ENCODE measurements at places on chromosomes 6 and 20. TPM values are rescaled to one million over a fixed set of nuclear protein-coding genes. Genes with fewer than 3 reads are reported as not detected.

Gene DPPA5
- 12.9 TPM for polyA plus RNA-seq

GRCh38 chr6:116267836-116268588 is 11.7 kb downstream of the TSPYL1 start:
- peaks cover 27% of the 10 kb centered on the region for H3K4me1 ChIP-seq
- no peaks in the 10 kb centered on the region for H3K27me3 ChIP-seq
- no peak overlapping the region for H3K4me3 ChIP-seq

- H3K36me3 ChIP-seq = no peaks in the 10 kb centered on the region
- no peak overlapping the region for H3K27ac ChIP-seq
- no peaks in the 10 kb centered on the region for H3K27me3 ChIP-seq
- H3K4me3 ChIP-seq = 0 out of 2 replicates have a peak overlapping the region, but pooled peaks have one; percentile 15
- H3K4me1 ChIP-seq = peaks cover 21% of the 10 kb centered on the region
Observed at GRCh38 chr6:39947611-39948068, 13.4 kb upstream of the MOCS1 start.

Gene EYS
- polyA plus RNA-seq = 0.35 TPM

DNA sequence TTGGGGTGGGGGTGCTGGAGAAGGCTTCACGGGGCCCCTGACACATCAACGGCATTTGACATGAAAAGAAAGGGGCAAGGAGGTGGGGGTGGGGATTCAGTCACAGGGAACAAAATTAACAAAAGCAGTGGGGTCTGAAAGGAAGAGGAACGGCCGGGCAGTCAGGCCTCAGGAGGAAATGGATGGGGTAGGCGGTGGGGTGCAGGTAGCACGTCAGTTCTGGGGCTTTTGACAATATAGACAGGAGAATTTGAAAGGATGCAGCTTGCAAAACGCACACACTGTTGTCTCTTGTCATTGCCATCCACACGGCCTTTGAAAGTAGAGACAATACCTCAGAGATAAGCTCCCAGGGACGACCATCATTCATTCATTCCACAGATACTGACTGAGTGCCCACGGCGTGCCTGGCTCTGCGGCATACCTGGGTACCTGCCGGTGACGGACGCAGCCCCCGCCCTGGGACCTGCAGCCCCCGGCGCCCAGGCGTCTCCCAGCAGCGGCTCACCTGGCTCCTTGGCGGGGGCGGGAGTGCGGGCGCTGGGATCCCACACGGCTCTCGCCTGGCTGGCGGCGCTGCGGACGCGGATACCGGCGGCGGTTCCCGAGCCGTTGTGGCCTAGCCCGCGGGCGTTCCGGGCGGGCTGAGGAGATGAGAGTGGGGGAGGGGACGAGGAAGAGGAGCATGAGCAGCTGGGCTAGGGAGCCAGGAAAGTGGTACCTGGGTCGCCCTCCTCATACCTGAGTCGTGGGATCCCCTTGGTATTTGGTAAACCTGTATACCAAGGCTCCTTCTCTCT is at the start of gene SLC26A8:
TSS of gene SLC26A8 (minus strand) at position 646 of the 800 bp plus-strand sequence. CDS start 4,934 bp downstream, outside the sequence.
- H3K4me3 ChIP-seq = peak within 1 kb of the TSS; percentile 60
- peaks cover 4% of the 10 kb centered on the region for H3K27me3 ChIP-seq
- peaks cover 28% of the 10 kb centered on the region for H3K4me1 ChIP-seq
- H3K36me3 ChIP-seq = no peaks in the 10 kb centered on the region
- DNase-seq = peak; percentile 60
- no peak within 1 kb of the TSS for H3K27ac ChIP-seq

DNA sequence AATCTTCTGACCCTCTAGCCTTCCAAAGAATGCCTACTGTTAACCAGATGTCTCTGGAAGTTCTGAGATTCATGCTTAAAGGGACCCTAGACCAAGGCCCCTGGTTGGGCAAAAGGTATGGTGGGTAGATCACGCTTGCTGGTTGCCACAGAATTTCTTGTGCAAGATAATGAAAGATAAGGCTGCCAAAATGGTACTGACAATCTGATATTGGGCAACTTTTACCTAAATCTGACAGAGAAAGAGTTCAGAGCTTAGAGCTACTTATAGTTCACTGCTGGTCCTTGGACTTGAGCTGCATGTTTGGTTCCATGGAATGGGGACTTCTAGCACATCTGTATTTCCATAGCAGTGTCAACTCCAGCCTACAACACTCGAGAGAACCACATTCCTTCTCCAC is 12.0 kb downstream of the DEFB114 start:
- H3K4me3 ChIP-seq = no peak overlapping the region
- no peaks in the 10 kb centered on the region for H3K4me1 ChIP-seq
- no peaks in the 10 kb centered on the region for H3K36me3 ChIP-seq
- no peak overlapping the region for H3K27ac ChIP-seq
- no peak for DNase-seq
- H3K27me3 ChIP-seq = no peaks in the 10 kb centered on the region

Gene TEAD3
- polyA plus RNA-seq = 15.6 TPM

- no peak overlapping the region for H3K4me3 ChIP-seq
- H3K36me3 ChIP-seq = no peaks in the 10 kb centered on the region
- H3K4me1 ChIP-seq = peaks cover 9% of the 10 kb centered on the region
- no peaks in the 10 kb centered on the region for H3K27me3 ChIP-seq
Observed at GRCh38 chr6:137099689-137100403, 55.1 kb upstream of the IL20RA start.

- H3K36me3 ChIP-seq = no peaks in the 10 kb centered on the region
- peaks cover 42% of the 10 kb centered on the region for H3K4me1 ChIP-seq
- H3K27me3 ChIP-seq = no peaks in the 10 kb centered on the region
- peak overlapping the region; percentile 61 for H3K4me3 ChIP-seq
- peak overlapping the region; percentile 79 for H3K27ac ChIP-seq
Observed at GRCh38 chr20:31603822-31604566, 1.1 kb upstream of the ID1 start.

GRCh38 chr6:129382916-129383315 is 327.1 kb downstream of the ARHGAP18 start:
- no peak overlapping the region for H3K27ac ChIP-seq
- peaks cover 9% of the 10 kb centered on the region for H3K4me1 ChIP-seq
- H3K4me3 ChIP-seq = no peak overlapping the region
- DNase-seq = no peak
- H3K27me3 ChIP-seq = no peaks in the 10 kb centered on the region
- H3K36me3 ChIP-seq = no peaks in the 10 kb centered on the region

DNA sequence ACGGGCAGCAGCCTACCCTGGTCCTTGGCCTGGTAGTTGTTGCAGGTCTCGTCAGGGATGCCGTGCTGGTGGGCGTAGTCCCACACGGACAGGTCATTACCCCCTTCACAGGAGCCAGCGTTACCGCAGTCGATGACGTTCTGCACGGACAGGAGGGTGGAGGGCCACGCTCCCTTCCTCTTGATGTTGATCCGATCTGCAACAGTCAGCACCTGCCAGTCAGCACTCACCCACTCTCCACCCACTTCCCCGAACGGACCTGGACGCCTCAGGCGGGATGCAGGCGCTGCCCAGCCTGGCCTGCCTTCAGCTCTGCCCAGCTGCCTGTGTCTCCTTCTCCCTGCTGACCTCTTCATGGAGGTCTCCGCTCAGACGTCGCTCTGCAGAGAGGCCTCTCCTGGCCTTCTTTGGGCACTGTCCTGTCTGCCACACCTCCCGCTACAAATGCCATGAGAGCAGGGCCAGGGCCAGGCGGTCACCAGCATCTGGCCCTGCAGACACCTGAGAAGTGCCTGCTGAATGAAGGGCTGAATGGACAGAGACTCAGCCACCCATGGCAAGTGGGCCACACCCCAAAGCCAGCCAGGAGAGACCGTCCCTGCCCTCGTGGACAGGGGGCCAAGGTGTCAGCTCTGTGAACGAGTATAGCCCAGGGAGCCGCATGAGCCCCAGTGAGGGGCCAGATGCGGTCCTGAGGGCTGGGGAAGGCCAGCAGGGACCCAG is 5.4 kb downstream of the CTSZ start:
- no peaks in the 10 kb centered on the region for H3K36me3 ChIP-seq
- H3K4me3 ChIP-seq = no peak overlapping the region
- no peaks in the 10 kb centered on the region for H3K27me3 ChIP-seq
- no peak for DNase-seq

Gene LY6G6C
- polyA plus RNA-seq = 0.23 TPM

- peaks cover 3% of the 10 kb centered on the region for H3K4me1 ChIP-seq
- peaks cover 6% of the 10 kb centered on the region for H3K27me3 ChIP-seq
- DNase-seq = no peak
- H3K4me3 ChIP-seq = no peak overlapping the region
- no peaks in the 10 kb centered on the region for H3K36me3 ChIP-seq
Observed at GRCh38 chr6:28956331-28956730, 32.5 kb upstream of the TRIM27 start.

GRCh38 chr20:45857882-45858216 is 435 bp downstream of the ZSWIM3 start:
- peaks cover 37% of the 10 kb centered on the region for H3K4me1 ChIP-seq
- peak overlapping the region; percentile 63 for H3K4me3 ChIP-seq
- 0 out of 2 replicates have a peak, but pooled peaks cover 3% of the 10 kb centered on the region for H3K36me3 ChIP-seq
- DNase-seq = peak; percentile 76

Gene SULF2
- polyA plus RNA-seq = 9.5 TPM

- H3K4me3 ChIP-seq = no peak overlapping the region
- DNase-seq = no peak
- H3K36me3 ChIP-seq = no peaks in the 10 kb centered on the region
- H3K27me3 ChIP-seq = no peaks in the 10 kb centered on the region
- no peak overlapping the region for H3K27ac ChIP-seq
Observed at GRCh38 chr6:73367761-73368355, 1.8 kb downstream of the OOEP start.

Gene IRF4
- 4.1 TPM for polyA plus RNA-seq

Gene PKHD1
- 0.02 TPM for polyA plus RNA-seq

GRCh38 chr20:57987659-57988058 is 240.8 kb downstream of the ANKRD60 start:
- no peak for DNase-seq
- H3K36me3 ChIP-seq = no peaks in the 10 kb centered on the region
- H3K27me3 ChIP-seq = no peaks in the 10 kb centered on the region
- no peak overlapping the region for H3K27ac ChIP-seq

DNA sequence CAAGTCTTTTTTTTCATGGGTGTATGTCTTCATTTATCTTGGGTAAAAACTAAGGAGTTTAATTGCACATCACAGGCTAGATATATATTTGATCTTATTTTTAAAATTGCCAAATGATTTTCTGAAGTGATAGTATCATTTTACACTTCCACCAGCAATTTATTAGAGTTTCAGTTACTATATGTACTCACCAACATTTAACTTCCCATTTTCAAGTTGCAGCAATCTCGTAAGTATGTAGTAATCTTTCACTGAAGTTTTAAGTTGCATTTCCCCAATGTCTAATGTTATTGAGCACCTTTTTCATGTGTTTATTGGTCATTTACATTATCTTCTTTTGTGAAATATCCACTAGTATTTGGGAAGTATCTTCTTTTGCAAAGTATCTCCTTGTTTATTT is 277.4 kb upstream of the CNR1 start:
- H3K36me3 ChIP-seq = no peaks in the 10 kb centered on the region
- H3K27me3 ChIP-seq = no peaks in the 10 kb centered on the region
- no peak overlapping the region for H3K27ac ChIP-seq

DNA sequence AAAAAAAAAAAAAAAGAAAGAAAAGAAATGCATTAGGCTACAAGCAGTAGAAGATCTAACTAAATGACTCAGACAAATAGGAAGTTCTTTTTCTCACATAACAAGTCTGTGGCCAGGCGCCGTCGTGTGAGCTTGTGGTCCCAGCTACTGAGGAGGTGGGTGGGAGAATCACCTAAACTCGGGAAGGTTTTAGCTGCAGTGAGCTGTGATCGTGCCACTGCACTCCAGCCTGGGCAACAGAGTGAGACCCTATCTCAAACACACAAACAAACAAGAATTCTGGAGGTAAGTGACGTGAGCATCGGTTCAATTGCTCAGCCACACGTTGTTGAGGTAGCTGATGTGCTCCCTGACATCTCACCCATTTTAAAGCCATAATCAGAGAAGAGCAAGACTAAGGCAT is 37.9 kb upstream of the SLC23A2 start:
- DNase-seq = no peak
- no peaks in the 10 kb centered on the region for H3K4me1 ChIP-seq
- no peaks in the 10 kb centered on the region for H3K36me3 ChIP-seq
- no peak overlapping the region for H3K27ac ChIP-seq
- H3K4me3 ChIP-seq = no peak overlapping the region
- no peaks in the 10 kb centered on the region for H3K27me3 ChIP-seq

- peaks cover 2% of the 10 kb centered on the region for H3K4me1 ChIP-seq
- DNase-seq = no peak
- no peaks in the 10 kb centered on the region for H3K27me3 ChIP-seq
- no peak overlapping the region for H3K27ac ChIP-seq
- no peak overlapping the region for H3K4me3 ChIP-seq
Observed at GRCh38 chr20:32183947-32184635, 23.5 kb downstream of the PLAGL2 start.

GRCh38 chr6:129785047-129785755 is 75.2 kb upstream of the ARHGAP18 start:
- no peaks in the 10 kb centered on the region for H3K36me3 ChIP-seq
- no peaks in the 10 kb centered on the region for H3K4me1 ChIP-seq
- no peaks in the 10 kb centered on the region for H3K27me3 ChIP-seq
- H3K4me3 ChIP-seq = no peak overlapping the region
- no peak overlapping the region for H3K27ac ChIP-seq

DNA sequence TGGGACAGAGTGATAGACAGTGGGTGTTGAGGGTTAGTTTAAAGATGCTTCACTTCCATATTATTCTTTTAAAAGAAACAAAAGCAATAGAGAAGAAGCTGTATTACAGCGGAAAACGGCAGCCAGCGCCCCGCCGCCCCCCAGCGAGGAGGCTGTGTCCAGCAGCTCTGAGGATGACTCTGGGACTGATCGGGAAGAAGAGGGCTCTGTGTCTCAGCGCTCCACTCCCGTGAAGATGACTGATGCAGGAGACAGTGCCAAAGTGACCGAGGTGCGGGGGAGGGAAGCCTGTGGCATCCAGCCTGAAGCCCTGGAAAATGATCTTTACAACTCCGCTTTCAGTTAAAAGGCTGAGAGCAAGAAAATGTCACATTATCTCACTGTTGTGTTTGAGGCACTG is 100.2 kb downstream of the FIG4 start:
- peak overlapping the region; percentile 21 for H3K27ac ChIP-seq
- H3K4me3 ChIP-seq = no peak overlapping the region
- H3K27me3 ChIP-seq = no peaks in the 10 kb centered on the region
- H3K4me1 ChIP-seq = peaks cover 27% of the 10 kb centered on the region

- H3K27me3 ChIP-seq = no peaks in the 10 kb centered on the region
- no peaks in the 10 kb centered on the region for H3K4me1 ChIP-seq
- no peak for DNase-seq
- no peak overlapping the region for H3K27ac ChIP-seq
Observed at GRCh38 chr6:23875006-23875405, 251.0 kb upstream of the NRSN1 start.

Gene CABLES2
- polyA plus RNA-seq = 5.1 TPM

DNA sequence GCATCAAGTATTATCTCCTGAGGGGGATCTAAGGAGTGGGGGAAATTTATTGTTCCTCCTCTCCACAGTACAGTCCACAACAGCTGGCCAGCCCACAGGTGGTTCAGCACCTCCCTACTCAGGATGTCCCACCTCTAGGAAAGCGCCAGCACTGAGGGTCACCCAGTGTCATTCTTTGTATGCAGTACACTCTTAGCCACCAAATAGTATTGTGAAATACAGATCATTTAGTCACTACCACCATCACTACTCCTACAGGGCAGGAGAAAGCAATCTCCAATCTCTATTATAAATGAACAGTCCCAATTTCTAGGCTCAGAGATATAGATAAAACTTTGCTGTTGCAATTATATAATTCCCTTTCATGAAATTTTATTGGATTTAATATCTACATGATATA is 6.3 kb upstream of the ZNF76 start:
- no peaks in the 10 kb centered on the region for H3K27me3 ChIP-seq
- H3K36me3 ChIP-seq = no peaks in the 10 kb centered on the region
- peaks cover 12% of the 10 kb centered on the region for H3K4me1 ChIP-seq
- no peak for DNase-seq
- no peak overlapping the region for H3K27ac ChIP-seq
